PC-9 (cell line): ENCODE measurements at places on chromosomes 3 and 15. TPM values are rescaled to one million over a fixed set of nuclear protein-coding genes. Genes with fewer than 3 reads are reported as not detected.

Gene LSAMP
- not detected in 2 replicates for total RNA-seq

Gene RAD51
- total RNA-seq: 19.8 and 22.5 TPM in 2 replicates

Gene PTH1R
- total RNA-seq: not detected in 2 replicates

DNA sequence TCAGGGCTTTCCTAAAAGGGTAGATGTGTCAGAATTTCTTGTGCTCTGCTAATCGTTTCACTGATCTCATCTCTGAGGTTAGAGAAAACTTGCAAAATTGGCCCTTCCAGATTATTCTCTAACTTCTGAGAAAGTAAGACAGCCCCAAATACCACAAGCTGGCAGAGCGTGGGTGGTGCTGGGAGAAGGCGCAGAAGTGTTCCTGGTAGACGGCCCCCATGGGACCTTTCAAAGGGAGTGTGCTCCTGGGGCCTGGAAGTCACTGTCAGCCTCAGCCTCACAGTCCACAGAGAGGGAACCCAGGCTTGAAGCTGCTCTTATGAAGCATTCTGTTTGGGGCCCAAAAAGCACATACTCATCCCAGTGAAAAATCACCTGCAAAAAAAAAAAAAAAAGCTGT, 86.5 kb upstream of the PFN2 start:
- no peak overlapping the region for H3K4me3 ChIP-seq
- no peaks in the 10 kb centered on the region for H3K4me1 ChIP-seq
- H3K27ac ChIP-seq: no peak overlapping the region
- H3K27me3 ChIP-seq: no peaks in the 10 kb centered on the region
- H3K36me3 ChIP-seq: no peaks in the 10 kb centered on the region

DNA sequence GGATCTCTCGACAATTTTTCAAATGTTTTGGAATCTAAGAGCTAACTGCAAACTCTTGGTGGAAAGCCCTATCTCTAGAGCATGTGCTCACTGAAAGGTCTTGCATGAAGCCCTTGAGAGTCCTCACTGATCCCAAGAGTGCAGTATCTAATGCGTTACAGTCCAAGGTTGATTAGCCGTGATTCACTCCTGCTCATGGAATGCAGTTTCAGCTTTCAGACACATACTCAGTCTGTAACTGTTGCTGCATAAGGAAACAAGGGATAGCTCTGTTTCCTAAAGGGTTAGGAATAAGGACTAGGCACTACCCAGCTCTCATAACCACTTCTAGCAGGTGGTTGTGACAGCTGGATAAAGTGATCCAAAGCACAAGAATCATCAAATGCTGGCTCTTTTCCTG, 687.4 kb upstream of the CFAP20DC start:
- H3K27ac ChIP-seq: no peak overlapping the region
- no peak overlapping the region for H3K4me3 ChIP-seq
- DNase-seq: no peak
- peaks cover 6% of the 10 kb centered on the region; the same call in 1 of the 2 replicates for H3K27me3 ChIP-seq
- no peaks in the 10 kb centered on the region for H3K36me3 ChIP-seq

DNA sequence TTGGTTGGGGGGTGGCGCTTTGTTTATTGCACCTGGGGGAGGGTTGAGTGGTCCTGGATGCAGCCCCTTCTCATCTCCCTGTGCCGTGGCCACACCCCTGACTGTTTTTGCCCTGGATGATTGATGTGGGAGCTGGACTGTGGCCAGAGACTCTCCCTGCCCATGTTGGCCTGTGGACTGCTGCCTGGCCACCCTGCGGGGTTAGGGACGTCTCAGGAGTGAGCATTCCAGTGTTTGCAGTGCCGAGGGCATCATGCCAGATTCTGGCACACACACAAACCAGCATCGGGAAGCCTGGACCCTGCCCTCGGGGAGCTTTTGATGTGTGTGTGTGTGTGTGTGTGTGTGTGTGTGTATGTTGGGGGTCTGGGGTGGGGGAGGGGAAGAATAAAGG, 15.8 kb downstream of the APBA2 start:
- no peak for DNase-seq
- no peaks in the 10 kb centered on the region for H3K4me1 ChIP-seq
- peaks cover 66% of the 10 kb centered on the region for H3K27me3 ChIP-seq
- no peak overlapping the region for H3K27ac ChIP-seq
- H3K36me3 ChIP-seq: no peaks in the 10 kb centered on the region

DNA sequence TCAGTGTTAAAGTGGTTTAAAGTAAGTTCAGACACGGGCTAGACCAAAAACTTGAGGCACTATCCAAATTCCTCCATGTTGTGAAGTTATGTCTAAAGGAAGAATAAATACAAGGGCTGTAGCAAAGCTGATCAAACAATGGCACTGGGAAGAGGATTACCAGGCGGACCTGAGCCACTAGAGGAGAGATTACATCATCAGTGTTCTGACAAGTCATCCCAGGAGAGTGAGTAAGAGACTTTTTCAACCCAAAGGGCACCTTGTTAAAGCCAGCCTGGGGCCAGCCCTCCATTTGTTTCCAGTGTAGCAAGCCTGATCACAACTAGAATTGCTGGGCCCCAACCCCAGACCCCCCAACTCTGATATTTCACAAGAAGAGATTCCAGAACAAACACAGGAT, 166.9 kb downstream of the DCLK3 start:
- H3K36me3 ChIP-seq: no peaks in the 10 kb centered on the region
- no peaks in the 10 kb centered on the region for H3K27me3 ChIP-seq
- peaks cover 12% of the 10 kb centered on the region for H3K4me1 ChIP-seq

DNA sequence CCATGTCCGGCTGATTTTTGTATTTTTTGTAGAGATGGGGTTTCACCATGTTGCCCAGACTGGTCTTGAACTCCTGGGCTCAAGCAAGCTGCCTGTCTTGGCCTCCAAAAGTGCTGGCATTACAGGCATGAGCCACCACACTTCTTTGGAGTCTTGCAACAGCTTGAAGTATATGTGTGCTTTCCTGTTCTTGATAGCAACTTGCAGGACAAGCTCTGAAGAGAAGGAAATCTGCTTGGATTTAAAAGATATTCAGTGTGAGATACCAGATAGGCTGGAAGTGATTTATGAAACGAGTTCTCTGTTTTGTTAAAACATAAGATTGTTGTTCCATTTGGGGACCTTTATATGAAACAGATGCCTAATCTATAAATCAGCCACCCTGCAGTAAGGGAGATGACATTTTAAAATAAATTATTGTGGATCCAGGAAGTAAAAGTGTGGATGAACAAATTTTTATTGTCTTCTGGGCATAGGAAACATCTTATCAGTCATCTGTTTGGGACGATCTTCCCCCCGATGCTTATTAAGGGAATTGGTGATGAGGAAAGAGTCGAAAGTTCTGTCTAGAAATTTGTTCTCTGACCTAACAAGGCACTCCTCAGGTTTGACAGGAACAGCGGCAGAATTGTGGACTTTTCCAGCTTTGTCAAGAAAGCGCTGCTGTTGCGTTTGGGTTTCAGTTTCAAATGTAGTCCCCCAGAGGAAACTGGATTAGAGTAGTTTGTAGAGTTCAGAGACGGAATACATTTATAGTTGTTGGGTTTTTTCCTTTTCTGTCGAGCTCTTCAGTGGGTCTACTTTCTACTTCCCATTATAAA, 53.7 kb upstream of the MAGI1 start:
- DNase-seq: no peak
- H3K4me3 ChIP-seq: no peak overlapping the region
- no peaks in the 10 kb centered on the region for H3K36me3 ChIP-seq
- no peak overlapping the region for H3K27ac ChIP-seq
- H3K27me3 ChIP-seq: no peaks in the 10 kb centered on the region

- DNase-seq: no peak
- H3K36me3 ChIP-seq: no peaks in the 10 kb centered on the region
- H3K27me3 ChIP-seq: no peaks in the 10 kb centered on the region
- H3K27ac ChIP-seq: no peak overlapping the region
- H3K4me1 ChIP-seq: no peaks in the 10 kb centered on the region
Observed at GRCh38 chr3:72033666-72034428, 248.9 kb upstream of the PROK2 start.
